ENCODE measurements at places on chromosomes 1 and 21.
A peak's percentile ranks its signal among the peaks of the same experiment; 100 is the strongest.

GRCh38 chr1:111507411-111508201 is 4.2 kb upstream of the ADORA3 start:
- peak; percentile 86 for DNase-seq

- DNase-seq = no peak
Measured at GRCh38 chr1:21799730-21800129, 12.3 kb upstream of the LDLRAD2 start.

- DNase-seq = no peak
Measured at GRCh38 chr1:9440763-9441194, 98.5 kb upstream of the SLC25A33 start.

- no peak for DNase-seq
Measured at GRCh38 chr1:237664348-237664747, 226.4 kb downstream of the ZP4 start.

Measured in ELR (cell line).